ENCODE measurements at places on chromosomes 16 and 17. TPM values are rescaled to one million over a fixed set of nuclear protein-coding genes. Genes with fewer than 3 reads are reported as not detected.
A peak's percentile ranks its signal among the peaks of the same experiment; 100 is the strongest.

Gene ZNF287
- total RNA-seq, result 10.9 TPM

Gene LAT
- total RNA-seq, result 12.0 TPM

Gene SHMT1
- total RNA-seq, result 5.8 TPM

Gene KRTAP2-2
- not detected for total RNA-seq

Gene USB1
- 45.5 TPM for total RNA-seq

Gene NPW
- total RNA-seq, result 4.4 TPM

Gene CDRT15L2
- total RNA-seq, result not detected

Gene OR4D1
- 0.11 TPM for total RNA-seq

Gene LPCAT2
- total RNA-seq, result 9.6 TPM

Gene CPHXL2
- not detected for total RNA-seq

Gene TBC1D24
- 17.4 TPM for total RNA-seq

Gene IRX3
- 0.91 TPM for total RNA-seq

Gene UBALD2
- total RNA-seq, result 30.1 TPM

Gene CDC6
- total RNA-seq, result 10.8 TPM

Gene CACNA1H
- 21.3 TPM for total RNA-seq

Gene TMIGD1
- not detected for total RNA-seq

Gene C16orf96
- total RNA-seq, result 0.08 TPM

DNA sequence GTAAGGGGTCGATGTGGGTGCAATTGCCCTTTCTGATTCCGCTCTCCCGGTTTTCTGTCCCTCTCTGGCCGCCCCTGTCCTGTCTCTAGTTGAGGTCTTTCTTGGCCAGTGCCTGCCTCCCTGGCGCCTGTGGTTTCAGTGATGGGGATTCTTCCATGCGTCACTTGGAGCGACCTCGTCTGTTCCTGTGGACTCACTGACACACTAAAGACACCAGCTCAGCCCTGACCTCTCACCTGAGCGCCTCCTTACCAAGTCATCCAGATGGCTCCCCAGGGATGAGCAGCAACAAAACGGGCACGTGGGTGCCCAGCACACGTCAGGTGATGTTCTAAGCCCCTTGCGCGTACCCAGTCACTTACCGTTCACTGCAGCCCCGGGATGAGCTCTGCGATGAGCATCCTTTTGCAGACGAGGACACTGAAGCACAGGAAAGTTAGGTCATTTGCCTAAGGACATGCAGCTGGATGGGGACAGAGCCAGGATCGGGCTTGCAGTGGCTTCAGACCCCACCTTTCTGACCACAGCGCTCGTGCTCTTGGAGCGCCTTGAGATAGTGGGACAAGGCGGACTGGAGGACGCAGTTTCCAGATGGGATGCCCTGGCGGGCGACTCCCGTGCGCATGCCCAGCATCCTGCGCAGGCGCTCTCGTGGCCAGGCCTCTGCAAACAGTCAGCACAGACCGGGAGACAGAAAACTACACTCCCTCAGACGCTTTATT, 11.5 kb upstream of the LGALS3BP start:
- H3K4me1 ChIP-seq, result peaks cover 16% of the 10 kb centered on the region
- no peaks in the 10 kb centered on the region for H3K27me3 ChIP-seq
- DNase-seq, result no peak
- H3K36me3 ChIP-seq, result peaks cover 21% of the 10 kb centered on the region
- H3K4me3 ChIP-seq, result no peak overlapping the region

DNA sequence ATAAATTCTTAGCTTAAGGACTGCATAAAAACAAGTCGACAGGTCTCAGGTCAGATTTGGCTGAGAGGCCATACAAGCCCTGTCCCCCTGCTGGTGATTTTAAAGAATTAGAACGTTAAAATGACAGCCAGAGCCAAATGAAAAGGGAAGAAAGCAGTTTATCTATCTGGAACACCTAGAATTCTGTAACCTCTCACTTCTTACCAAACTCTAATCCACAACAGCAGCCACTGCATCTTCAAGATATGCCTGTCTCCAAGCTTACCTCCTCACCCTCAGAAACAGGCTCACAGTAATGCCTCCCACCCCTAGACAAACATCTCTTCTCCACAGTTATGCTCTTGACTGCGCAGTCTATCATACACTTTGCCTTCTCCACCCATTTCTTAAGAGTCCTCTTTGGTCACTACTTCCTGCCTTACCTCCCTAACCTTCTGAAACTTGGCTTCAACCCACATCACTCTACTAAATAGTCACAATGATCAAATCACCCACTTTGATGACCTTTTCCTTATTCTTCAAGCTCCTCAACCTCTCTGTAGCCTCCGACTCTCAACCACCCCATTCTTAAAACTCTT, 14.2 kb downstream of the ANKFY1 start:
- DNase-seq, result no peak
- peaks cover 2% of the 10 kb centered on the region for H3K36me3 ChIP-seq
- H3K27ac ChIP-seq, result no peak overlapping the region
- H3K27me3 ChIP-seq, result no peaks in the 10 kb centered on the region

DNA sequence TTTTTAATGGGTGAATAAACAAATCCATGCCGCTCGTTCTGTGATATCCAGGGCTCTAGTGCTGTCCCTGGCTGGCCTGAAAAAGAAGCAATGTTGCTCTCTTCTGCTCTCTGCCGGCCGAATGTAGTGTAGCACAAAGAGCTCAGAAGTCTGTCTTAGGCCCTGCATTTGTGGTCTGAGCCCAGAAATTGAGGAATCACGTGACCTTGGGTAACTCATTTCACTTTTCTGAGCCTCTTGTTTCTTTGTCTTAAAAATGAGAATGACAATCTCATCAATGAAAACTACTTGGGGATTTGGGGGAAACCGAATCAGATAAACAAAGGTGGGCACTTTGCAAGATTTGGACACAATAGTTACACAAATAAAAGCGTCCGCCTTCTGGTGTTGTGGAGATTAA, 381.6 kb upstream of the ASIC2 start:
- no peaks in the 10 kb centered on the region for H3K27me3 ChIP-seq
- no peaks in the 10 kb centered on the region for H3K4me1 ChIP-seq
- H3K36me3 ChIP-seq, result no peaks in the 10 kb centered on the region
- DNase-seq, result no peak
- no peak overlapping the region for H3K27ac ChIP-seq

- H3K4me3 ChIP-seq, result no peak overlapping the region
- no peak overlapping the region for H3K27ac ChIP-seq
- H3K27me3 ChIP-seq, result no peaks in the 10 kb centered on the region
- no peak for DNase-seq
- peaks cover 12% of the 10 kb centered on the region for H3K36me3 ChIP-seq
Observed at GRCh38 chr17:65987988-65988387, 203.9 kb downstream of the CEP112 start.

- H3K27ac ChIP-seq, result no peak overlapping the region
- H3K4me3 ChIP-seq, result no peak overlapping the region
- H3K36me3 ChIP-seq, result peaks cover 44% of the 10 kb centered on the region
- no peak for DNase-seq
- peaks cover under 1% of the 10 kb centered on the region for H3K4me1 ChIP-seq
Observed at GRCh38 chr16:28981517-28981916, 3.3 kb upstream of the LAT start.

DNA sequence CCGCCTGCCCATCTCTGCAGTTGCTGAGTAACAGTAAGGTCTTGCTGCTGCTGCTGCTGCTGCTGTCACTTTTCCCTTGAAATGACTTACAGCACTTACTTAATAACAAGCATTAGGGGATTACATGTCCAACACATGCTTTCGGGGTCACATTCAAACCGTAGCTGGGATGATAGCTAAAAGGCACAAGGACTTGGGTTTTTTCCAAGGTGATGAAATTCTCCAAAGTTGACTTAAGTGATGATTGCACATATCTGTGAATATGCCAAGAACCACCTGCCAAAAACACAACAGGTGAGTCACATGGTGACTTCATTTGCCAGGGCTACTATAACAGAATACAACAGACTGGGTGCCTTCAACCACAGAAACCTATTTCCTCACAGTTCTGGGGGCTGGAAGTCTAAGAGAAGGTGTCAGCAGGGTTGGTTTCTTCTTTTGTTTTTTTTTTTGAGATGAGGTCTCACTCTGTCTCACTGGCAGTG, 121.9 kb upstream of the TNRC6C start:
- no peak for DNase-seq
- peaks cover 38% of the 10 kb centered on the region for H3K4me1 ChIP-seq
- H3K27ac ChIP-seq, result no peak overlapping the region
- H3K27me3 ChIP-seq, result no peaks in the 10 kb centered on the region

- H3K27me3 ChIP-seq, result peaks cover 42% of the 10 kb centered on the region
- H3K36me3 ChIP-seq, result no peaks in the 10 kb centered on the region
- no peak overlapping the region for H3K27ac ChIP-seq
- peak; percentile 49 for DNase-seq
- H3K4me3 ChIP-seq, result no peak overlapping the region
- no peaks in the 10 kb centered on the region for H3K4me1 ChIP-seq
Observed at GRCh38 chr17:73683771-73684170, 39.5 kb upstream of the SDK2 start.

- H3K36me3 ChIP-seq, result no peaks in the 10 kb centered on the region
- peaks cover 62% of the 10 kb centered on the region for H3K27me3 ChIP-seq
Observed at GRCh38 chr17:45904866-45905265, 10.5 kb downstream of the MAPT start.

- H3K27me3 ChIP-seq, result no peaks in the 10 kb centered on the region
- DNase-seq, result no peak
- H3K27ac ChIP-seq, result no peak overlapping the region
- no peak overlapping the region for H3K4me3 ChIP-seq
Observed at GRCh38 chr16:89606006-89606405, 7.4 kb upstream of the DPEP1 start.

DNA sequence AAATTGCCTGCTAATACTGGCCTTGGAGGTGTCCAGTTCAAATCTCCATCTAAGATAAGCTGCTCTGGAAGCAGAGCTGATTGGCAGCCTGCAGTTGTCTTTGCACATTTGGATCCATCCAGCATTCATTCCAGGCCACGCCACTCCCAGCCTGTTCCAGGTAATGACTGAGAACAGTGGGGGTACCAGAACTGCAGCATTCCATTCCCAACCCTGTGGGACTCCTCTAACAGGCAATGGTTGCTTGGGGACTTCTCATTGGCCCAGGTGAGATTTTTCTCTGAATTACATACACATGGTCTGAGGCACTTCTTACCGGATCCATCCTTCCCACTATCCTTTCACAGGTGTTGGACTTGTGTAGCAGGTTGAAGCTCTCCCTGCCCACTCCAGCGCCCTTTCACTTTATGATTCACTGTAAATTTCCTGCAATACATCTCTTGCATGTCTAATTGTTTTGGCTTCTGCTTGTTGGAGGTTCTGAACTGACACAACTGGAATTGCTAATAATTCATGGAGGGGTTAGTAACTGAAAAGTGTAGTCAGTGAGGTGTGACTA, 206.1 kb upstream of the ZFHX3 start:
- H3K27me3 ChIP-seq, result peaks cover 6% of the 10 kb centered on the region
- H3K27ac ChIP-seq, result no peak overlapping the region
- DNase-seq, result no peak
- no peaks in the 10 kb centered on the region for H3K4me1 ChIP-seq

DNA sequence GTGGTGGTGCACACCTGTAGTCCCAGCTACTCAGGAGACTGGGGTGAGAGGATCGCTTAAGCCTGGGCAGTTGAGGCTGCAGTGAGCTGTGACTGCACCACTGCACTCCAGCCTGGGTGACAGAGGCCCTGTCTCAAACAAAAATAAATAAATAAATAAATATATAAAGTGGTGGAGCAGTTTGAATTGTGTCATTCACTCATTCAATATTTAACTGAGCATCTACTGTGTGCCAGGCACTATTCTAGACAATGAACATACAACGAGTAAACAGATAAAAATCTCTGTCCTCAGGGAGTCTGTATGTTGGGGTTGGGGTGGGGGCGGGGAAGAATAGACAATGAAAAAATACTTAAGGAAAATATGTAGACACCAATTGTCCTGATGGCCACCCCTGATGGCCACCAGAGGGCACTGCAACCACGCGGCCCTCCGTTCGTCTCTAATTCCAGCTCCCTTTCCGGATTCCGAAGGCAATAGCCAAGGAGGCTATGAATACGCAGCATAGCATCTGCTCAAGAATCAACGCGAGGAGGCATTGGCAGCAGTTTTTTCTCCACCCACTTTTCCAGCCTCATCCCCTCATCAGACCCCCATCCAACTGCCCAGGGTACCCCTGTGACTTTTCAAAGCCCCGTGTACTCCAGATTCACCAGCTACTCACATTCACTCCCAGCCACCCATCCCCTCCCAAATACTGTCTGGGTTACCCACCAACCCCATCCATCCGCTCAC, 21.4 kb downstream of the QPRT start:
- H3K27me3 ChIP-seq, result no peaks in the 10 kb centered on the region
- peaks cover 4% of the 10 kb centered on the region for H3K4me1 ChIP-seq
- no peak overlapping the region for H3K27ac ChIP-seq

DNA sequence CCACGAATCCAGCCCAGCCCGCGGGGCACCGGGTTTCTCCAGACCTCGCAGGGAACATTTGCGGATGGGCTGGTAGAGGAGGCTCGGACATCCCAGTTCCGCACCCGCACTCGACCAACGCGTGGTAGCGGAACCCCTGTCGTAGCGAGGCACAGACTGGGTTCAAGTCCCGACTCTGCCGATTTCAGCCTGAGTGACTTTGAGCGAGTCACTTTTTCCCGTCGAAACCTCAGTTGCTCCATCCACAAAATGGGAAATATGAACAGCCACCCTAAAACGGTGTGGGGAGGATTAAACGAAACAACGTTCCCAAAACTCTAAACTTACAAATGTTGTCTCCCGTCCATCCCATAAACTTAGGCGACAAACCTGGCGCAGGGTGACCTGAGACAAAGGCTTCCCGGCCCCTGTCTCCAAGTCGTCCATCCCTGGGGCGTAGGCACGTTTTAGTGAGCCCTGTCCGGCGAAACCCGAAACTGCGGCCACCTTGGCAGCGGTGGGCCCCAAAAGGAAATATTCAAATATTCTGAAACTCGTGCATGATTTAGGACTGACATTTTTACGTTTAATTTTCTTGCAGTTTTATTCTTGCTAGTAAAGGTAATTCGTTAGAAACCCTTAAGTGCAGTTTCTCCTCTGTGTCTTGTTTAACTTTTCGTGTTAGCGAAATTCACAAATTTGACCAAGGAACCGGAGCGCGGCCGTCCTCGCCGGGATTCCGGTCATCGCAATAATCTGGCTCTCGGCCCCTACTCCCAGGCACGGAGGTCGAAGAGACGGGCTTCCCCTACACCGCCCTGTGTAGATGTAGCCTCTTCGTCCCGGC, 1.9 kb upstream of the MLLT6 start:
- H3K27ac ChIP-seq, result peak overlapping the region; percentile 95
- no peak for DNase-seq
- no peaks in the 10 kb centered on the region for H3K27me3 ChIP-seq
- H3K4me1 ChIP-seq, result peaks cover 57% of the 10 kb centered on the region

- no peak overlapping the region for H3K27ac ChIP-seq
- DNase-seq, result no peak
- peaks cover 32% of the 10 kb centered on the region for H3K4me1 ChIP-seq
- H3K36me3 ChIP-seq, result peaks cover 36% of the 10 kb centered on the region
- H3K27me3 ChIP-seq, result no peaks in the 10 kb centered on the region
Observed at GRCh38 chr16:19699472-19699871, 18.6 kb downstream of the KNOP1 start.

GRCh38 chr17:48541577-48542113, 3.3 kb downstream of the HOXB2 start:
- H3K27me3 ChIP-seq, result peaks cover 69% of the 10 kb centered on the region
- H3K27ac ChIP-seq, result no peak overlapping the region
- peaks cover 11% of the 10 kb centered on the region for H3K4me1 ChIP-seq
- H3K36me3 ChIP-seq, result no peaks in the 10 kb centered on the region
